Esophagus mucosa (tissue), 1 donor: ENCODE measurements at places on chromosomes 13 and 19.

GRCh38 chr19:405121-405965 is 3.6 kb downstream of the C2CD4C start:
- ATAC-seq, result no peak

GRCh38 chr19:35318679-35319448 is 10.1 kb upstream of the CD22 start:
- ATAC-seq, result peak; percentile 94

DNA sequence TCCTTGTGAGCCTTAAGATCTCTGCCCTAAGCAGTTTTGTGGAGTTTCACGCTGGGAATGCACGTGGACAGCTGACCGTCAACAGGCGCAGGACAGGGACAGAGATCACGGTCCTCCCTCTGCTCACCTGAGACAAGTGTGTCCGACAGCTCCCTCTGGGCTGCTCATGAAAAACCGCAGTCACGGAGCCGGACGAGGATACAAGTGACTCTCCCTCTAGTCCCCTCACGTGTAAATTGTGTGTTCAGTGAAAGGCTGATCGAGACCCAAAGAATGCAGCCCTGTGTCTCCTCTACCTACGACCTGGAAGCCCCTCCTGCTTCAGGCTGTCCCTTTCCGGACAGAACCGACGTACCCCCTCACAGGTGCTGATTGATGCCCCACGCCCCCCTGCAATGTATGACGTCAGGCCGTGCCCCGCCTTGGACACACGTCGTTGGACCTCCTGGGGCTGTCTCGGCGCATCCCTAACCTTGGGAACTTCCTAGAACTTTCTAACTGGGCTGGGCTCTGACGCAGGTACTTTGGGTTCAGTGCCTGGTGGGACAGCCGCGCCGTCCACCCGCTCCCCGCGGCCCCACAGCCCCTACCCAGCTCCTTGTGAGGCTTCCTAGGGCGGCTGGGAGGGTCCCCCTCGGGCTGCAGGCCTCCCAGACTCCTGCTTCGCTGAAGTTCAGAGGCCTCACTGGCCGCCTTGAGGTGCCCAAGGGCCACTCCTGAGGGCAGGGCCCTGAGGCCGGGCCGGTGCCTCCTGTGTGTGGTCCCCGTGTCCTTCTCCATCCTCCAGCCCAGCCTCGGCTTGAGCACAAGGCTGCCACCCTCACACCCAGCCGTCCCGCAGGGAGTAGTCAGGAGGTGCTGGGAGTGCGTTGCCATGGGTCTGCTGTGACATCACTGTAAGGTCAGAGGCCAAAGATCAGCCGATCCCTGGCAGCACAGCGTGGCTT is at the start of gene C13orf46:
C13orf46 (minus strand) TSS at position 859 of the 947 bp plus-strand sequence; CDS start at position 780, 79 bp downstream.
- ATAC-seq, result no peak

DNA sequence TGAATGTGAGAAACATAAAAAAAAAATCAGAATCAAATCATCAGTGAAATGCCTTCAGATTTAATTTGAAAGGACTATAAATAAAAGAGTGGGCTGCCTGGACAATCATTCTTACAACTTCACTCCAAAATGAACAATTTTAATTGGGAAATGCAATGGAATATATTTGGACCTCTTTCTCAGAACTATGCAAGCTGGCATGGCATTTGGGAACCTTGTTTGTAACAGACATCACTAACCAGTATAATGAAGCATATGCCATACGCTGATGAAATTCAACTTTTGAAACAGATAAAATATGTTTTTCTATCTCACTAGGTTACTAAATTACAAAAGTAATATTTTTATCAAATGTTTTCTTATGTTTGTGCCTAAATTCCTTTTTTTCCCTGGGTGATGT is 64.2 kb upstream of the FAM216B start:
- ATAC-seq, result no peak

DNA sequence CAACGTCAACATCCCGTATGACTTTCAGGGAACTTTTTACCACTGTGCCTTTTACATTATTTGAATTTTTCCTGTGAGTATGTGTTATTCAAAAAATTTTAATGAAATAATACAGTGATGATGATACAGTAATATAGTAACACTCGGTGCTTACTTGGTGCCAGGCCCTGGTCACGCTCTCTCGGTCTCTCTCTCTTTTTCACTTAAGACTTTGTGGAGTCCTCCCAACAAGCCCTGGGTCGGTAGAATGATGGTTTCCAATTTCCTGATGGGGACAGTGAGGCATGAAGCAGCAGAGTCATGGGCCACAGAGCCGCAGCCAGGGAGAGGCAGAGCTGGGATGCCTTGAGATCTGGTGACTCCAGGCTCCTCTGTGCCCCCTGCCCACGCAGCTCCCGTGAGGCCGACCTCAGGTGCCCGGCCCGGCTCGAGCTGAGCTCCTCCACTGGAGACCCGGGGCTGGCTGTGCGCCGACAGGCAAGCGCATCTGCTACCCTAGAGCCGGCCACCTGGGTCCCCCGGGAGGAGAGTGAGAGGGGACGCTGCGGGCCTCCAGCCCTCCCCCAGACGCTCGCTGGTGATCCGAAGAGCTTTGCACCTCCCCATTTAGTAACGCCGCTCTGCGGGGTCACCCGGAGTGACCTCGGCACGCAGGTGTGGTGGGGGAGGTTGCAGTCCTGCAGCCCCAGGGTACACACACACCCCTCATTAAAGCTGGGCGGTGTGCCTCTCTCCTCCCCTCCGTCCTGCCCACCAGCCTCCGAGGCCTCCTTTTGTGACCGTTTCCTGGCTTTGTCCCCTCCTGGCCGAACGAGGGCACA is 4.4 kb upstream of the SBK3 start:
- ATAC-seq, result peak; percentile 12

DNA sequence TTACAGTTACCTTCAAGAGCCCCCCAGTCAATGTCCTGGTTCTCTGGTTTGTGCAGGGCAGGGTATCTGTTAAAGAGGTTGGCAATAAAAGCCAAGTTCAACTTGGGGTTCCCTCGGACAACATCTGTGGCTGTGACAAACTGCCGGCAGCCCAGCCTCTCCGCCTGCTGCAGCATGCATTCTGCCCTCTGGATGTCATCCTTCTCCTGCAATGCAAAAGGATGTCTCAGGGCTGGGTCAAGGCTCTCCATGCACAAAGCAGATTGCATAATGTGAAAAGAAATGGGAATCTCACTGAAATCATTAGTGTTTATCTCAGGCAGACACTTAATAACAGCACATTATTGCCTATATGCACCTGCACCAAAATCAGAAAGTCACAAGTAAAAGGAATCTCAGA is 35.1 kb downstream of the LCP1 start:
- ATAC-seq, result no peak

GRCh38 chr13:103100830-103101229 is 34.6 kb upstream of the SLC10A2 start:
- ATAC-seq, result no peak

DNA sequence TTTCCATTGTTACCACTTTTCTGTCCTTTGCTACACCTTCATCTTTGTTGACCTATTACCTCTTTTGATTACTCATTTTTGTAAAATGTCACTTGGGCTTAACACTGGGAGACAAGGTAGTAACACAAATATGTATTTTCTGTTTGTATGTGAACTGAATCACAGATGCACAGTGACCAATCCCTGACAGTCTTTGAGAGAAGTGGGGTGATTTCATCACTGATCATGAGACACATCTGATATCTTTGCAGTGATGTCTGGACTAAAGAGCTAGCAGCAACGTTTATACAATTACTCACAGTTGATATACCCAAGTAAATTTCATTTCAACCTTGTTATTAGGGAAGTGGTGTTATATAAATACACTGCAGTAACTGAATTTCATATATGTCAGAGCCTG is 1397.4 kb upstream of the SPRY2 start:
- no peak for ATAC-seq

- ATAC-seq, result peak; percentile 87
Observed at GRCh38 chr13:114065141-114065925, 67.1 kb downstream of the RASA3 start.

DNA sequence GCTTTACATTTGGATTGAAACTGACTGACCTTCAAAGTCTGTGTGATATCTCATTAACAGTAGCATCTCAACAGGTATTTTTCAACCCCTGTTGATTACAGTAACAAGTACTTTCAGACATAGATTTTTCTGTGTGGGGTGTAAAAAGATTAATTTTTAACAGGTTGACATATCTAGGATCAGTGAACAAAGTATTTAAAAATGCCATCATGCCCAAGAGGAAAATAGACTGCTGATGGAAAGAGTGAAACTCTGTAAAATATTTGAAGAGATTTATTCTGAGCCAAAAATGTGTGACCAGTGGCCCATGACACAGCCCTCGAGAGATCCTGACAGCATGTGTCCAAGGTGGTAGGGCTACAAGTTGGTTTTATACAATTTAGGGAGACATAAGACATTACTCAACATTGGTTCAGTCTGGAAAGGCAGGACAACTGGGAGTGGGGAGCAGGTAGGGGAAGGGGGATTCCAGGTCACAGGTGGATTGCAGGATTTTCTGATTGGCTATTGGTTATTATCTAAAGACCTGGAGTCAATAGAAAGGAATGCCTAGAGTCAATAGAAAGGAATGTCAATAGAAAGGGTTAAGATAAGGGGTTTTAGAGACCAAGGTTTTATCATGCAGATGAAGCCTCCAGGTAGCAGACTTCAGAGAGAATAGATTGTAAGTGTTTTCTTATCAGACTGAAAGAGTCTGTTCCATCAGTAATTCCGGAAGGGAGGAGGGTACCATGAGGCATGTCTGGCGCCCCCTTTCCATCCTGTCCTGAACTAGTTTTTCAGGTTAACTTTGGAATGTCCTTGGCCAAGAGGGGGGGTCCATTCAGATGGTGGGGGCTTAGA is 29.1 kb downstream of the TNFRSF19 start:
- ATAC-seq, result no peak

- peak; percentile 64 for ATAC-seq
Observed at GRCh38 chr13:41613984-41614661, 156.8 kb downstream of the RGCC start.

- no peak for ATAC-seq
Observed at GRCh38 chr13:75216038-75216437, 265.9 kb downstream of the TBC1D4 start.

DNA sequence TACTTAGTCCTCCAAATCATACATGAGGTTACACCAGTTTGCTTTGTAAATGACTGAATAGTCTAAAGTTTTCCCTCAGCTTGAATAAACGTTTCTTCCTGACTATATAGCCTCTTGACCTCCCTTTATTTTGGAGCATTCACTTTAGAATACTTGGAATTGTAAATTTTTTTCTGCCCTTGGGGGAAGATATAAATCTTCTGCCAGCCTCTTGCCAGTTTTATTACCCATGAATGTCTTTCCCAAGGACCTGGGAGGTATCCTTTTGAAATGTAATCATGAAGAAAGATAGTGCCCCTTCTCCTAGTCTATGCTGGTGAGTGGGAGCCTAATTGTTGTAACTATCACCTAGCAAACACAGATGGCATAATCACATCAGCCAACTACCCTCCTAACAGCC is 2033.9 kb upstream of the PCDH20 start:
- ATAC-seq, result no peak

- no peak for ATAC-seq
Observed at GRCh38 chr19:3945838-3946237, 13.0 kb downstream of the NMRK2 start.

DNA sequence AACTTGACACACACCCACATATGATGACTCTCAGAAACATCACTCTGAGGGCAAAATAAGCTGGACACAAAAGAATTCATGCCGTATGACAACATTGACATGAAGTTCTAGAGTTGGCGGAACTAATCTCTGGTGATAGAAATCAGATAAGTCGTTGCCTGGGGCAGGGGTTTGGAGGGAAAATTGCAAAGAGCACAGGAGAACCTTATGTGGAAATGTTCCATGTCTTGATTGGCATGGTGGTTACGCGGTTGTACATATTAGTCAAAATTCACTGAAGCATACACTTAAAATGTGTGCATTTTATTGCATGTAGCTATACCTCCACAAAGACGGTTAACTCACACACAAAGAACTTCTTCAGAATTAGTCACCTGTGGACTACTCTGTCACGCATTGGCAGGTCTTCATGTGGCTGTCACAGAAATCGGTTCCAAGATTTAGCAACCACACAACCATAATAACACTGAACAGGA is 137.8 kb upstream of the GJB6 start:
- ATAC-seq, result peak; percentile 86

- no peak for ATAC-seq
Observed at GRCh38 chr13:93375491-93375890, 148.9 kb downstream of the GPC6 start.

- peak; percentile 1 for ATAC-seq
Observed at GRCh38 chr19:47230054-47230920, 712 bp downstream of the BBC3 start.

DNA sequence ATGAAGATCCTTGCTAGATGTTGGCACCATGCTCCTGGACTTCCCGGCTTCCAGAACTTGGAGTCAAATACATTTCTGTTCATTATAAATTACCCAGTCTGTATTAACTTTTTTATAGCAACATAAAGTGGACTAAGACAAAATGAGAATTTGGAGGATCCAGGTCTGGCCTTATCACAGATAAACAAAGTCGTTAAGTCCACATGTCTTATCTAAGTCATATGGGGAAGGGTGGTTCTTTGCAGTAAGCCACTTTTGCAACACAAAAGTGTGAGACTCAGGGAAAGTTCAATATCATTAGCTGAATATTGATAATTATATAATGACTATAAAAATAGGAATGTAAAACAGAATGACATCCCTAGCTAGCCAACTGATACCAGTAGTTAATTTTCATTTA is 91.6 kb upstream of the SIAH3 start:
- ATAC-seq, result no peak

DNA sequence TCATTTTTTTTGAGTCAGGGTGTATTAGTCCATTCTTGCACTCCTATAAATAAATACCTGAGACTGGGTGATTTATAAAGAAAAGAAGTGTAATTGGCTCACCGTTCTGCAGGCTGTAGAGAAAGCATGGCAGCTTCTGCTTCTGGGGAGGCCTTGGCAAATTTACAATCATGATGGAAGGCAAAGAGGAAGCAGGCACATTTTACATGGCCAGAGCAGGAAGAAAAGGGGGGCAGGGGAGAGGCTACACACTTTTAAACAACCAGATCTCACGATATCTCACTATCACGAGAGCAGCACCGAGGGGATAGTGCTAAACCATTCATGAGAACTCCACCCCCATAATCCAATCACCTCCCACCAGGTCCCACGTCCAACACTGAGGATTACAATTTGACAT is 44.5 kb upstream of the MIR17HG start:
- ATAC-seq, result no peak

- ATAC-seq, result no peak
Observed at GRCh38 chr19:1146412-1146699, 27.7 kb downstream of the SBNO2 start.
